ENCODE measurements at places on chromosomes 5 and 9. TPM values are rescaled to one million over a fixed set of nuclear protein-coding genes. Genes with fewer than 3 reads are reported as not detected.

Gene NADK2
- total RNA-seq, result 11.7 TPM

Gene ANKRD18A
- total RNA-seq, result 9.1 TPM

Gene FBP2
- total RNA-seq, result not detected

Gene ANKRD18B
- total RNA-seq, result 0.48 TPM

Gene SV2C
- not detected for total RNA-seq

Gene OLFML2A
- total RNA-seq, result not detected

Gene C1QTNF3
- 2.7 TPM for total RNA-seq

Gene TSSK1B
- total RNA-seq, result not detected

DNA sequence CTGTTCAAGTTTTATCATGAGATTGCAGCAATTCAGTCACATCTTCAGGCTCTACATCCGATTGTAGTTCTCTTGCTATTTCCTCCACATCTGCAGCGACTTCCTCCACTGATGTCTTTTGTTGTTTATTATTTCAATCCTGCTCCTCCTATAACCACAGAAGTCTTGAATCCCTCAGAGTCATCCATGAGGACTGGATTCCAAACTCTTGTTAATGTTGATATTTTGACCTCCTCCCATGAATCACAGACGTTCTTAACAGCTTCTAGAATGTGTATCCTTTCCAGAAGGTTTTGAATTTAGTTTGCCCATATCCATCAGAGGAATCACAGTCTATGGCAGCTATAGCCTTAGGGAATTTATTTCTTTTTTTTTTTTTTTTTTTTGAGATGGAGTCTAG is 3.6 kb downstream of the FBXO38 start:
- DNase-seq, result no peak

GRCh38 chr5:176364765-176365350 is 429 bp upstream of the ARL10 start:
- no peak for DNase-seq

GRCh38 chr5:31688515-31689092 is 49.7 kb downstream of the PDZD2 start:
- no peak for DNase-seq

DNA sequence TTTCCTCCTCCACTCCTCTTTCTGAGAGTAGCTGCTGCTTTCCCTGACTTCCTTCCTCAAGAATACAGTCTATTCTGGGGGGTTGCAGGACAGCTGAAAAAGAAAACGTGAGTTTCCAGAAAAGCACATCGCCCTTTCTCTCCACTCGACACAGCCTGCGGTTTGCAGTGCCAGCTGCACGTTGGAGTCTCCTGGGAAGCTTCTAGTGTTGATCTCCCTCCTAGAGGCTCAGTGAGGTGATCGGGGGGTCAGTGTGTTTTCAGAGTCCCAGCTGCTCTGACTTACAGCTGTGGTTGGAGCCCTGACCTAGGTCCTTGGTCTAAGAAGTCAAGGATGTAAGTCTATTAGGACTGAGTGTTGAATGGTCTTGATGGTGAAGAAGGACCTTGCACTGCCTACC is 25.0 kb upstream of the SUSD3 start:
- no peak for DNase-seq

DNA sequence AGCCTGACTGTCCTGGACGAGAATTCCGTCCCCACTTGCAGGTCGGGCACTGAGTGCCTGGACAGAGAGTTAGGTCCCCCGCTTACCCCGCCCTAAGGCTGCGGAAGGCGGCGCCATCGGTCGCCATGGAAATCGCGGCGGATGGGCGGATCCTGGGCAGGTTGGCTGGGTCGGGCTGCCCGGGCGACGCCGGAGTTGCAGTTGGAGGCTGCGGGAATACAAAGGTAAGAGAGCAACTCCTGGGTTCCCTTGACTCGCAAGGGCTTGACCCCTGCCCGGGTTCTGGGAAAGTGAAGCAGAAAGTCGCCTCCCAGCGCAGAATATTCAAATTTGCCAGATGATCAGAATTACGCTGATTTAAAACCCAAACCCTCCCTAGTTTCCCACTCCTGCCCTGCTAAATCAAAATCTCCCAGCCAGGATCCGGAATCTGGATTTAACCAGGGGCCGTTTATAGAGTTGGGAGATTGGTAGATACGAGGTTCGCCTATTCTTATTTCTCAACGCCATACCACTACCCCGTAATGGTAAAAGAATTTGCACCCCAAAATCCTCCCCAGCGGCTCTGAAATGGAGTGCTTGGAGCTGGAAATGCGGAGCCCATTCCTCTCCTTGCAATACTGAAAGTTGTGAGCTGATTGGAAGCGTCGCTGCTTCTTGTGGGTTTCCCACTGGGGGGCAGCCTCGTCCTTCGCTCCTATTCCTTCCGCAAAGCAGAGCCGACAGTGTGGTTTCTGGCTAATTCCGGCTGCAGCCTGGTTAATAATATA is 156.4 kb upstream of the RASEF start:
- peak; percentile 24 for DNase-seq

GRCh38 chr5:131939690-131940345 is 5.6 kb downstream of the MEIKIN start:
- DNase-seq, result no peak

GRCh38 chr5:400282-401145 is 42.5 kb upstream of the EXOC3 start:
- no peak for DNase-seq

DNA sequence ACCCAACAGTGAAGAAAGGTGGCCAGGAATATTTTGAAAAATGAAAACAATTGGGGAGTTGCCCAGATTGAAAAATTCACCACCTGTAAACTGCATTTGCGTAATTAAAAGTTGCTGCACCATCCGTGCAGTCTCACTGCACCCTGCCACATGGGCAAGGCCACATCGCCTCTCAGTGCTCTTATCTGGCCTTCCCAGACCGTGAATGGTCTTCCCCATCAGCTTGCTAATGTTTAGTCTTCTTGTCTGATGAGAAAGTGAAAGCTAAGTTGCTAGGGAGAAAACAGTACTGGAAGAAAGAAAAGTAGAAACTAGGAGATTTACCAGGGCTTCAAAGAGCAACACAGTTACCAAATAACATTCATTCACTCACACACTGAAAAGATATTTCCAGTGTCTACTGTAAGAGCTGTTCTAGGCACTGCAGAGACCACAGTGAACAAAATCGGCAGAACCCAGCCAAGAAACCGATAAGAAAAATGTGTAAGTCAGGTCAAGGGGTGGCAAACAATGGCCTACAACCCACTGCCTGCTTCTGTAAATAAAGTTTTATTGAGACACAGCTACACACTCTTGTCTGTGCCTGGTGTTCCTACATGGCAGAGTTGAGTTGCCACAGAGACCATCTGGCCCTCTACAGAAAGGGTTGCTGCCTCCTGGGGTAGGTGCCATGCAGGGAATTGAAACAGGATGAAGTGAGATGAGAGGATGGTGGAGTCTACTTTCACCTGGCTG is 51.2 kb upstream of the CTSL start:
- DNase-seq, result no peak

DNA sequence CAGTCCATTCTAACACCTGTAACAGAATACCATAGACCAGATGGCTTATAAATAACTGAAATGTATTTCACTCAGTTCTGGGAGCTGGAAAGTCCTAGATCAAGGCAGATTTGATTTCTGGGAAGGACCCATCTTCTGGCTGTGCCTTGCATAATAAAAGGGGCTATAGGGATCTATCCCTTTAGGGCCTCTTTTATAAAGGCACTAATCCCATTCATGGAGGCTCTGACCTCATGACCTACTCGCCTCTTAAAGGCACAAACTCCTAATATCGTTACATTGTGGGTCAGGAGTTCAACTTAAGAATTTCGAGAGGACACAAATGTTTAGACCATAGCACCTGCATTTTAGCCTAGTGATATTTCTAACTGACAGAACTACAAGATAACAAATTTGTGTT is 619.0 kb downstream of the CDH18 start:
- DNase-seq, result no peak

DNA sequence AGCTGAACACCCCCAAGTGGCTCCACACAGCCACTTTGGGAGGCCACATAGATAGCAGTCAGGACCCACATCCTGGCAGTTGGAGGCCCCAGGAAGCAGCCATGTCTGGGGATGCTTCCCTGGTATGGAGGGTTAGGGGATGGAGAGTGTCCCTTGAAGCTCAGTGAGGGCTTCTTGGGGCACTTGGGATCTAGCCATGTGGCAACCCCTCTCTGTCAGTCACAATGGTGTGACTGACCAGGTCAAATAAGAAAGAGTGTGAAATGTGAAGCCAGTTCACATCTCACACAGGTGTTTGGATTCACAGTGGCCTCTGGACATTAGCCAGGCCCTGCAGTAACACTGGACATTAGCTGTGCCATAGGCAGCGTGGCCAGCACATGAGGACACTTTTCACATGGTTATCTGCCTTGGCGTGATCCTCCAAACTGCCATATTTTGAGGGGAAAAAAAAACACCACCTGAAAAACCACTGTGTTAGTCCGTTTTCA is 53.9 kb upstream of the IL17B start:
- no peak for DNase-seq

GRCh38 chr9:124260769-124261603 is 3.2 kb downstream of the NEK6 start:
- no peak for DNase-seq

DNA sequence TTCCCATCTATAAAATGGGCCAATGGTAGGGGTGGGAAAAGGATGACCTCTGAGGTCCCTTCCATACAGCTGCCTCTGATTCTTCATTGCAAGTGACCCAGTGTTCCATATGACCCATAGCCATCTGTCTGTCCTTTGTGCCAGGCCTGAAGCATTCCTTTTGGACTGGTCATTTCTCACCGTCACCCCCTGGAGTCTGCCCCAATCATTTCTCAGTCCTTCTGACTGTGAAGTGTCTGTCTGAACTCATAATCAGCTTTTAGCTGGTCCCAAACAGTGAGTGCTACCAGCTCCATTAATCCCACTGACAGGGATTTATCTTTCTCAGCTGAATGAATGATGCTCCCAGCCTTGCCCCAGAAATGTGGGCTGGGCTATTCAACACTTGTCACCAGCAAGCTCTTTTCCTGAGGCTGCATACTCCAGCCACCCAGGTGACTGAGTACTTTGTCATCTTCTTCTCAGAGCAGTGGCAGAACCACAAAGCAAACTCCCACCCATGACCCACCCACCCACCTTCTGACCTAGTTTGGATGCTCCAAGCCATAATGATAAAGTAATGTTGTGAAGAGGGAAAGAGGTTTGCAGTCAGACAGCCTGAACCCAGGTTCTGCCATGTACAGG is 37.4 kb downstream of the KCNIP1 start:
- no peak for DNase-seq

DNA sequence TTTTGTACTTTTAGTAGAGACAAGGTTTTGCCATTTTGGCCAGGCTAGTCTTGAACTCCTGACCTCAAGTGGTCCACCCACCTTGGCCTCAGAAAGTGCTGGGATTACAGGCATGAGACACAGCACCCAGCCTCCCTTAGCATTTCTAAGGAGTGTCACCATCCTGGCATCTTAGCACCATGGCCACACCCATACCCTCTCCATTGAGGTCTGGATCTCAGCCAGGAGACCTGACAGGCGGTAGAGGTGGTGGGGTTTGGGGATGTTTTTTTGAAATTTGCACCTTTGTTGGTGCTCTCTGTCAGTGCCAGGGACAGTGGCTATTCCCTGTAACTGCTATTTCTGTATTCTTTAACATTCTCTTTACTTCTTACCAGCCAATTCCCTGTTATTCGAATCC is 72.5 kb downstream of the TRIM36 start:
- DNase-seq, result no peak

GRCh38 chr9:138020795-138021182 is 143.2 kb downstream of the CACNA1B start:
- no peak for DNase-seq

DNA sequence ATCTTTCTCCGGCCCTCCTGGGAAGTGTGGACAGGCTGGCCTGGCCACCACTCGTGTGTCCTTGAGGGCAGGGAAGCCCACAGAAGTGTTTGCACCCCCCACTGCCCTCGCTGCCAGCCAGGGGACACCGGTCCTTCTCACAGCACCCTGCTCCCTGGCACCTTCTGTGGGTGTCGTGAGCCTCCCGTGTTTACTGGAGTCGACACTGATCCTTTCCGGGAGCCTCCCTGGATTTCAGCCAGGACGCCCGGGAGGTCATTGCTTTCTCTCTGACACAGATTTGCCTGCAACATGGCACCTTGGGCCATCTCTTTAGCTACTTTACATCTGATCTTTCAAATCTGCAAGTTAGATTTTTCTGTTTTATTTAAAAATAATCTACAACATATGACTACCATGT is 120.4 kb upstream of the CACNA1B start:
- DNase-seq, result no peak
